ENCODE measurements at places on chromosomes 1 and 21. TPM values are rescaled to one million over a fixed set of nuclear protein-coding genes. Genes with fewer than 3 reads are reported as not detected.

Gene SIK1
- 77.3 TPM for total RNA-seq

Gene CENPF
- 1.0 TPM for total RNA-seq

Gene HSD11B1
- 19.4 TPM for total RNA-seq

DNA sequence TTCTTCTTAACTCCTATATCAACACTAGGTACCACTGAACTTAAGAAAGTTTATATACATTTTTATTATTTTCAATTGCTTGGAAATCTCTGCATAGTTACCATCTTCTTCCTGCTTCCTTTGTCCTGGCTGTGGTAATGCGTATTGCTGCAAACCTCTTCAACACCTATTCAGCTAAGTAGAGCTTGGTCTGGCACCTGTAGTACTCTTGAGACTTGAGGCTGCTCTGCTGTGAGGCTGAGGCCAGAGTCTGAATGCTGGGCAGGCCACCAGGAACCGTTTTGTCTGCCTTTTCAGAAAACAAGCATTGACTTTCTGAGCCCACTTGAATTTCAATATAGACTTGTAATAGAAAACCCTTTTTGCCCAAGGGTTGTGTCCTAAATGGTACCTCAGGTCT, 52.0 kb upstream of the RGS2 start:
- no peak overlapping the region for H3K4me3 ChIP-seq
- H3K27me3 ChIP-seq = no peaks in the 10 kb centered on the region
- DNase-seq = no peak
- no peaks in the 10 kb centered on the region for H3K4me1 ChIP-seq
- H3K36me3 ChIP-seq = no peaks in the 10 kb centered on the region

DNA sequence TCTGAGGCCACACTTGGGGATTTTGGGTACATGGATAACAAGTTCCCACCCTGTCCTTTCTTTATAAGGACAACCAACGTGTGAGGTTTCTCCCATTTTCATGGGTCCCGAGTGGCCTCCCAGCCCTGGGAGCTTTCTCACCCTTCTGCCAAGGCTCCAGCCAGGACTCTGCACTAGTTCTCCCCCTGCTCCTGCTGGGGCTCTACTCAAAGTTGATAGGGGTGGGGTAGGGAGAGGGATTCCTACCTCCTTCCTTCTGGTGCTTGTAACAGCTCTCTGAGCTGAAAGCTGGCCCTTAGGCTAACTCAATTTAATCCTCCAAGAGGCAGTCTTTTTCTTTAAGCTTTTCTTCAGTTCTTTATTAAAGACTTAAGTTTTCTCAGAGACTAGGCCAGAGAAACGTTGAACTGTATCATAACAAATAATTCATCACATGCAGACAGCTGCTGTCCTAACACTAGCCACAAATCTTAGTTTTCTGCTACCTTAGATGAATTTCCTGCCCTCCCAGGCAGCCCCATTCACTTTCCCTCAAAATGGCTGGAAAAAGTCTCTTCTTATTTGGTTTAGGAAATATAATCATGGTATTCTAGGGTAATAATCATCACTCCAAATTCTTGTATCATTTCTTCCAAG, 22.4 kb upstream of the DR1 start:
- DNase-seq = no peak
- no peak overlapping the region for H3K27ac ChIP-seq
- no peaks in the 10 kb centered on the region for H3K36me3 ChIP-seq
- H3K4me1 ChIP-seq = no peaks in the 10 kb centered on the region
- H3K4me3 ChIP-seq = no peak overlapping the region

GRCh38 chr1:109818988-109819764, 55.5 kb upstream of the EPS8L3 start:
- no peak for DNase-seq
- H3K4me3 ChIP-seq = no peak overlapping the region
- no peaks in the 10 kb centered on the region for H3K27me3 ChIP-seq
- no peaks in the 10 kb centered on the region for H3K36me3 ChIP-seq
- H3K27ac ChIP-seq = no peak overlapping the region

DNA sequence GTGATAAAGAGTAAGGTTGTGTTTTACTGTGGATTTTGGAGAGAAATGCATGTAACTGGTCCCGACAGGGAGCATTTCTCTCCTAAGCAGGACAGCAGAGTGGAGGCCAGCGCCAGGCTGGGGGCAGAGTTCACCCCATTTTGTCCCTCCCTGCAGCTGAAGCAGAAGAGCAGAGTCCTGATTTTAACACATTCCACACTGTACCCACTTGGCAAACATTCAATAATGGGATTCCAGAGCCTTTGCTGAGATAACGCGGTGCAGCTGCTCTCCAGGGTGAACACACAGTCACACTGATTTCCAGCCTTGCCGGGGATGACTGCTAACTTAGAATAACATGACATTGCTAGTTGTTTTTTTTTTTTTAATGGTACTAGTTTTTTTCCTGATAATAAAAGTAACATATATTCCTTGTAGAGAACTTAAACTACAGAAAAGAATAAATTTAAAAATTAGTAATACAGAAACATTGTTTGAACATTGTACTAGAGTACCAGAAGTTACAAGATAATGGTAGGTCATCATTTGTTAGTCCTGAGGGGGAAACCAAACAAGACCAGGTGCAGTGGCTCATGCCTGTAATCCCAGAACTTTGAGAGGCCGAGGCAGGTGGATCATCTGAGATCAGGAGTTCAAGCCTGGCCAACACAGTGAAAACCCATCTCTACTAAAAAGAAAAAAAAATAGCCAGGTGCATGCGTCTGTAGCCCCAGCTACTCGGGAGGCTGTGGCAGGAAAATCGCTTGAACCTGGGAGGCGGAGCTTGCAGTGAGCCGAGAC, 77.2 kb downstream of the SCCPDH start:
- H3K4me1 ChIP-seq = no peaks in the 10 kb centered on the region
- no peak overlapping the region for H3K27ac ChIP-seq
- no peak for DNase-seq
- H3K4me3 ChIP-seq = no peak overlapping the region
- no peaks in the 10 kb centered on the region for H3K27me3 ChIP-seq
- H3K36me3 ChIP-seq = no peaks in the 10 kb centered on the region

DNA sequence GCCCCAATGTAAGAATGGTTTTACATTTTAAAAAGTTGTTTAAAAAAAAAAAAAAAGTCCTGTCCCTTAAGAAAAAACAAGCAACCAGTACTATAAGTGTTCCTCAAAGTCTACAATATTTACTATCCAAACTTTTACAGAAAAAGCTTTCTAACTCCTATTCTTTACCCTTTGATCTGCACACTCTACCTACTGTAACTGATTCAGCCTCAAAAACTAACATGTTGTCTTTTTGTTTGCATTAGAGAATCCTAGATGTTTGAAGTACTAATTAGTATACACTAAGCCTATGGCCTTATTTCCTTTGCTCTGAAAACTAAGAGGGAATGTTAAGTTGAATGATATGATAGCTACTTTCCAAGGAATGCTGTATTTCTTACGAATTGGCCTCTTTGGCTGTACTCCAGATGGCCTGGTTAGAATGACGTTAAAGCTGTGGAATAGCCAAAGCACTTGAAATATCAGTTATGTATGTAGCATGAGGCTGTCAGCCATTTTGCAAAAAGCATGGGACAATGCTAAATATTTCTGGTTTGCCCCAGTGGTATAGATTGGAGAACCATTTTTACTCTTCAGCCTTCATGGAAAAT, 234.8 kb downstream of the GPR52 start:
- no peaks in the 10 kb centered on the region for H3K27me3 ChIP-seq
- no peak overlapping the region for H3K4me3 ChIP-seq
- no peaks in the 10 kb centered on the region for H3K4me1 ChIP-seq
- H3K36me3 ChIP-seq = no peaks in the 10 kb centered on the region
- no peak overlapping the region for H3K27ac ChIP-seq

GRCh38 chr1:226762988-226763904, 24.2 kb upstream of the ITPKB start:
- no peak overlapping the region for H3K4me3 ChIP-seq
- no peak for DNase-seq
- H3K4me1 ChIP-seq = no peaks in the 10 kb centered on the region
- H3K27ac ChIP-seq = no peak overlapping the region
- no peaks in the 10 kb centered on the region for H3K27me3 ChIP-seq

All from upper lobe of left lung (tissue), 6 donors.